Suppressor macrophage treated with lipopolysaccharide for 1 hour (primary cell): ENCODE measurements at places on chromosomes 2 and 18.

DNA sequence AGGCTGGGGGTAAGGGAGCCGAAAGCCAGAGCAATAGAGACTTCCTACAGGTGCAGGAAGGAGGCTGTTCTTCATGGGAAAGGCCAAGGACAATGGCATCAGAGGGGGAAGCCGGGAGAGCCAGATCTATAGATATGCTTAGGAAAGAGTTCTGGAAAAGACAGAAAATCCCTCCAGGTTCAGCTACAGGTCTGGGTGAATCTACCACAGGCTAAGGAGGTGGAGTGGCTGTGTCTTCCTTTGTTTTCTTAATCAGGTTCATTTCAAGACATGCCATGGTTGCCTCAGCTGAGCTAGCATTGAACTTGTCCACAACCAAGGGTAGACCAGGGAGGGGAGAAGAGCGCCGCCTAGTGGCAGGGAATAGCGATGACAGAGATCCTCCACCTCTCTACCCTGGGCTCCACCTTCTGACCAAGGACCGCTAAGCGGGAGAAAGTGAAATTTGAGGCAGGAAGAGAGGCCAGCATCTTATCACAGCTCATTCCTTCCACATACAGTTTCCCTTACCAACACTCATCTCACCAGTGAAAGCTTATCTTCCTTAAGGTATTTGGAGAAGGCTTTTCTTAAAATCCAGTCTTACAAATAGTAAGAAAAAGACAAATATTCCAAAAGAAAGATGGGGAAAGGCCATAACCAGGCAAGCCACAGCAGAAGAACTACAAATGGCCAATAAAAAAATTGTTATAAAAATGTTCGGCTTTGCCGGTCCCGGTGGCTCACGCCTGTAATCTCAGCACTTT lies 74.2 kb downstream of the VIT start:
- DNase-seq: peak; percentile 62

DNA sequence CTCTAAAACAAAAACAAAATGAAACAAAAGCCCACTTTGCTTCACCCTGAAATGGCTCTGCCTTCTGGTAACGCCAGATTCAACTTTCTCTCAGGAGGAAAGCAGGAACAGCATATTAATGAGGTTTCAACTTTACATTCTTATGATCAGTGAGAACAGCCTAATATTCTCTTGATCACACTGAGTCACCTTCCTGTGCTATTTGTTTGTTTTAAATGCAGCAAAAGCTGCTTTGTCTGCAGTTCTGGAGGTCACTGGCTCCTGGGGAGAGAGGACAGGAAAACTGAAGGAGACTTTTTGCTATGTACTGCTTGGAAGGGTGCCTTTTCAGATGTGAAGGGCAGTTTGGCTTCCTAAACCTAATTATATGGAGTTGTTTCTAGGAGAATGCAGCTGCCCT lies 48.1 kb downstream of the MAIP1 start:
- no peak for DNase-seq

GRCh38 chr18:44709307-44710126 lies 28.8 kb downstream of the SETBP1 start:
- DNase-seq: peak; percentile 66

GRCh38 chr2:179449010-179449409 lies 184.4 kb upstream of the SESTD1 start:
- DNase-seq: no peak

DNA sequence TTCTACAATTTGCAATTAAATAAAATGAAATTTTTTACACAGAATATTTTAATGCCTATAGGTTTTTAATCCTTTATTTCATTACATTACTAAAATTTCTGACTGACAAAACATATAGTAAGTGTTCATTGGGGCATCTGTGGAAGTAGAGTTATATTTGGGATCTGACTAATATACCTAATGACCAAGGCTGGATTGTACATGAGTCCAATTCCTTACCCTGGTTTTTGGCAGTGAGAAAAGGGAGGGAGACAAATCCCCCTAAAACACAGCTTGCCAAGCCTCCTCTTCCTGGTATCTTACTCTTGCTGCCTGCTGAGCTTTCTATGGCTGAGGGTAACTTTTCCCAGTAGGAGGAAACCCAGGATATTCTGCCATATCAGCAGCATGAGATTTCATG lies 149.4 kb upstream of the CDH20 start:
- DNase-seq: no peak

GRCh38 chr18:62399276-62399675 lies 74.2 kb downstream of the TNFRSF11A start:
- peak; percentile 69 for DNase-seq

GRCh38 chr2:128727404-128727803 lies 408.7 kb upstream of the HS6ST1 start:
- peak; percentile 35 for DNase-seq

DNA sequence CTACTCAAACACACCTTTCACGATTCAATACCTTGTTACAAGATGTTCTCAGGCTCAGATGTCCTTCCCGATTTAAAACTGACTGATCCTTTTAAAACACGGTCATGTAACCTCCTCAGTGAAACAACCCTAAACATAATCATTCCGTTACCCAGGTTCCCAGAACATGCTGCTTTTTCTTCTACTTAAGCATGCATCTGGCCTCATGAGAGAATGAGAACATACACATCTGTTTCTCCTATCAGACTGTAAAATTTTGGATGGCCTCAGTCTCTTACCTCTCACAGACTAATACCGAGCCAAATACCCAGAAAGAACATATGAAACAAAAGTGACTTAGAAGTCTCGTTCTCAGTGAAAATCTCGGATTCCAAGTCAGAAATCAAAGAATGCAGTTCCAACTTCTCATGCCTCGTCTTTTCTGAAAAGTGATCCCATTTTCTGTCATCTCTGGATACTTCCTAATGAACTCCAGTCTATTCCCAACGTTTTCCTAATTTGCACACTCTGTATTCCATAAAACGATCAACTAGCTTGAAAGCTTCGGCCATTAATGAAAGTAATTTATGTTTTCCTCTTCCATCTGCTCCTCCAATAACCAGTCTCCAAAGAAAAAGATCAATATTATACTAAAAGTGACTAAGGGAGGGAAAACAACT lies 919 bp downstream of the SF3B1 start:
- DNase-seq: no peak

- no peak for DNase-seq
These were observed 29.8 kb downstream of the RNMT start for GRCh38 chr18:13756261-13756660.

DNA sequence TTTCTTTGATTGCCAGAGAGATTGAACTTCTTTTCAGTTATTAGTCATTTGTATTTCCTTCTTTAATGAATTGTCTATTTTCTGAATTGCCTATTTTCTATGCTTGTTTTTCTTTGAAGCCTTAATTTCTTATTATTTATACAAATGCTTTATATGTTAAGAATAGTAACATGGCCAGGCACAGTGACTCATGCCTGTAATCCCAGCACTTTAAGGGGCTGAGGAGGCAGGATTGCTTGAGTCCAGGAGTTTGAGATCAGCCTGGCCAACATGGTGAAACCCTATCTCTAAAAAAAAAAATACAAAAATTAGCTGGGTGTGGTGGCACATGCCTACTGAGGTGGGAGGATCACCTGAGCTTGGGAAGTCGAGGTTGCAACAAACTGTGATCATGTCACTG lies 4.7 kb upstream of the RAB11FIP5 start:
- DNase-seq: no peak

DNA sequence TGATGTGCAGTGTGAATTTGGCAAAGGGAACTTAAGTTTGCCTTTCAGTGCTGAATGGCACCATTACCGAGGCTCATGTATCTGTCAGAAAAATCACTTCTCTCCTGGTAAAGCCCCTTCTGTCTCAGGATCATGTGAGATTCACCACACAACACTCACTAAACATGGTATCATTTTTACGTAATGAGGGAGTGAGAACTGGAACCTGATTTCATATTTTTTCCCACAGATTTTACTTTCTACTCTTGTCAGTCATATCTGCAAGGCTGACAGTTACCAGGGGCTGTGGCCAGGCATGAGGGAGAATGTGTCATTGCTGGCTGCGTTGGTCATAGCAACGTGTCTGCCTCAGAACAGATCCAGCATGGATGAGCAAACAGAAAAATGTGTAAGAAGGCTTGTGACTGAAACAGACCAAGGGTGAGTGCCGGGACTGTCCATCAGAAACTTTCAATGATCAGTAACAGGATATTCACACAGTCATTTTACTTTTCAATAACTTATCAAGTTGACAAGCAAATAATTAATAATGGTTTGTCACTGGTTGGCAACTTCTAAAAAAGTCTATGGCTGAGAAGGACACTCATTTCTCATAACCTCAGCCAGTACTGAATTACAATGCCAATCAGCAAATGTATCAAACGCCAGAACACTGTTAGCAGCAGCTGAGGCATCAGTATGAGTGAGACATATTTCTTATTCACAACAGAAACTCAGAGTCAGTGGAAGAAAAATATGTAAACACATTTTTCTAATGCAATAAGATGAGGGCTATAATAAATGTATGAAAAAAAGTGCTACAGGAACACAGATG lies 100.5 kb downstream of the CDC42EP3 start:
- DNase-seq: peak; percentile 87

DNA sequence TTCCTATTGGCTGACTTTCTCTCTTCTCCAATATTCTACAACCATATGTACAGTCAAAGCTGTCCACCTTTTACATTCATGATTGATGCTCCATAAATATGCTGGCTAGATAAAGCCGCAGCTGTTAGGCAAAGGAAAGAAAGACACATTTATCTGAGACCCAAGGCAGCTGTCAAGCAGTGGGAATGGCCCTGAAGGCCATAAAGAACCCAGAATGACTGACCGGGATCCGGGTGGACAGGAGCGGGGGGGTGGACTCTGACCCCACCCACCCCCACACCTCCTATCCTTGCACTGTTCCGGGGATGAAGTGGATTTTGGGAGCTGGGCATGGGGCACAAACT lies 116.4 kb downstream of the RTP5 start:
- DNase-seq: no peak

DNA sequence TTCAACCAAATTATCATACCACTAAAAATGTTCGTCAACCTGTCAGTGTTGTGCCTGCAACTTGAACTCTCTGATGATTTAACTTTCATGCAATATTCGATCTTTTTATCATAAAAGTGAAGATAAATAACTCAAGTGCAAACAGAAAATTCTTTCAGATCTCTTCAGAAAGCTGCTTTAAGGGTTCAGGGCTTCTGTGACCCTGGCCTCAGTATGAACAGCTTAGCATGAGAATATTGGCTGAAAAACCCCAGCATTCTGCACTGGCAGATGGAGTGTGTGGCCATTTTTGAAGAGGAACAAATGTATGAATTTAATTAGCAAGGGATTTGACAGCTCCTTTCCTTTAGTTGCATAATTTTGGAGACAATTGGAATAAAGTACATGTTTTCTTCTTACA lies 851.4 kb upstream of the SOX11 start:
- DNase-seq: no peak

- DNase-seq: no peak
These were observed 182.5 kb downstream of the CTIF start for GRCh38 chr18:48721312-48721711.

DNA sequence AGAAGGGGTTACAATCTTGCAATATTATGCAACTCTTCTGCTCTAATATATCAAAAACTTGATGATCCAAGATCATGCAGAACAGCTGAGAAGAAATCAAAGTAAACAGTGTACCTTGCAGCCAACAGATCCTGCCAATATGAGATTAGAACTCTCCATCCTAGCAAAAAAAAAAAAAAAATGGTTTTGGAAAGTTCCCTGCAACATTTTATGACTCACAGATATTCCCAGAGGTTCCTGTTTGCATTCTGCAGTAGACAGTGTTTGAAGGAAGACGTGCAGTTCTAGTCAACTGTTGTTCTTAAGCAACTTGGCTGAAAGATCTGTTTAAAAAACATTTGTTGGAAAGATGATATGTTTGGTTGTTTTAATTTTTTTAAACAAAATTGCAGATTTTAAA lies 103.6 kb upstream of the WDR75 start:
- peak; percentile 12 for DNase-seq

DNA sequence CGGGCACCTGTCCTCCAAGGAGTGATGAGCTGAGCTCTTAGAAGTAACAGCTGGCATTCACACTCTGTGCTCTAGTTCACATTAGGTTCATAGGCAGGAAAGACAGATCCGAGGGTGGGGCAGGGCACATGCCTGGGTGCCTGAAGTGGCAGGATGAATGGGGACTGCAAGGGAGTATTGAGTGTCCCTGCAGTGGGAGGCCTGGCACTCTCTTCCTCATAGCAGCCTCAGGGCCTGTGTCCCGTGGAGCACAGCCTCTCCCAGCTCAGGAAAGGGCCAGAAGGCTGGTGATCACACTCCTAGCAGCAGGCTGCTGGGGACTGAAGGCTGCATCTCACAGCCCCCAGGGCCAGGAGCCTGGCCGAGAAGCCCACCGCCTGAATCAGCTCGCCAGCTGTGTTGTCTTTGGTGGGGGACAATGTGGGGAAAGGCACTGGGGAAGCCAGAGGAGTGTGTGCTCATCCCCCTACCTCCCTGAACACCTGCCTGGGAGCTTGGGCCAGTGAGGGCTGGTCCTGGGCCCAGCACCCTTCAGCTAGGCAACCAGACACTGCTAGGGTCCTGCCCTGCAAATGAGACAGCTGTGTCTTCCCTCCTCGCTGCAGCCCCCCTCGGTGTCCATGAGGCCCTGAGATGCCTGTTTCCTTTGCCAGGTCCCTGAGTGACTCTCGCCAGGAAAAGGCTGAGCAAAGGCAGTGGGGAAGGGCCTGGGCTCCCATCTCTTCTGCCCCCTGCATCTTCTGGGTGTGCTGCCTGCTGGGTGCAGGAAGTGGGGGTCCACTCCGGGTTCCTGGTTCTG lies 48.2 kb upstream of the HS6ST1 start:
- no peak for DNase-seq

DNA sequence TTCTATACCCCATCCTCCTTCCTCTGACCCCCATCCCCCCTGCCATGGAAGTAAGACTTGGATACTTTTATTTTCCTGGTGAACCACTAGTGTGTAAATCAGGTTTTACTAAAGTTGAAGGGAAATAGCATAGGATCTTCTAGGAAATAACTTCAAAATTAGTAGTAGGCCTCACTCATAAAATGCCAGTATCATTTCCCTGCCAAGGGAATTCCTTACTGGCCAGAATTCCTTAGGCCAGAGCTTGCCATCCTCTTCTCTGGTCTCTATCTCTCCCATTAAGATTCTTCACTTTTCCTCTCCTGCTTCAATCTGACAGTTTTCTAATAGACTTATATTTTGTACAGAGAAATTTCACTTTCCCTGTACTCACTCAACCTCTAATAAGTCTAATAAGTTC lies 322.8 kb upstream of the TANK start:
- DNase-seq: no peak

GRCh38 chr18:74589811-74590210 lies 7.9 kb upstream of the ZNF407 start:
- DNase-seq: peak; percentile 33
